ENCODE measurements at places on chromosomes 1 and 21. TPM values are rescaled to one million over a fixed set of nuclear protein-coding genes. Genes with fewer than 3 reads are reported as not detected.

DNALI1 gene
- not detected for total RNA-seq

SDC3 gene
- total RNA-seq = 10.3 TPM

PRKAA2 gene
- 2.6 TPM for total RNA-seq

RGL1 gene
- 1.1 TPM for total RNA-seq

TFF3 gene
- total RNA-seq = not detected

All from A549 treated with CpdA at 1 μM for 4 hours (cell line).